ENCODE measurements at places on chromosomes 12 and 14.

DNA sequence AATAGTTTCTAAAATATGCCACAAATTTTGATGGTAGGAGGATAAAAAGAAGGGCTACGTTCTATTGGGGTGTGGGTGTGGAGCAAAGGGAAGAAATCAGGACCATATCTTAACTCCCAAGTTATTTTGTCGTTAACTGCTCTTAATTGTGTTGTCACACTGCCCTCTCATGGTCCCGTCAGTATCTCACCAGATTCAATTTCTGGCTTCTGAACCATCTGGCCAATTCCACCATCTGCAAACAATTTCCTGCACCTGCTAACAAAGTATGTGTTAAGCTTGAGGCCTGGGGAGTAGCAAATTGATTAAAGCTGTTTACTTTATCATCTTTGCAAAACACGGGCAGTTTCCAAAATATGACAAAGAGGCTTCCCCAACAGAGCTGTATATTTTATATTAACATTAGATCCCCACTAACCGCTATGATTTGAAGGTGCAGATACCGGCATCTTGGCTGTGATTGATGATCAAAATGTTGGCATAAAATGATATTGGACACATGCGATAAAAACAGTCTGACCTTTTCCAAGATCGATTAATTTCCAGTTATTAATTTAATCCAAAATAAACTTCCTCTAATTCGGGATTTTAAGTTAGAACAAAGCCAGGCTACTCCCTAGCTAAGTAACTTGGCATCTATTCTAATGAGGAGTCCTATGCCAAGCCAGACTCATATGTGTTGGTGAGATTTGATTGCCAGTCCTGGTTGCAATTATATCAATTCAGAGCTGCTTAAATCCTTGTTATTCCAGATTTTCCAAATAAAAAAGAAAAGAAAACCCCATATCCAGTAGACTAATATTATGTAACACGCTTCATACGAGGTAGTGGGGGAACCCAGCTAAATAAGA, 6.9 kb upstream of the DNM1L start:
- no peak for ATAC-seq

GRCh38 chr12:107610021-107610859, 75.4 kb upstream of the PWP1 start:
- no peak for ATAC-seq

GRCh38 chr12:98456576-98457573, 58.5 kb upstream of the TMPO start:
- ATAC-seq, result peak; percentile 41

DNA sequence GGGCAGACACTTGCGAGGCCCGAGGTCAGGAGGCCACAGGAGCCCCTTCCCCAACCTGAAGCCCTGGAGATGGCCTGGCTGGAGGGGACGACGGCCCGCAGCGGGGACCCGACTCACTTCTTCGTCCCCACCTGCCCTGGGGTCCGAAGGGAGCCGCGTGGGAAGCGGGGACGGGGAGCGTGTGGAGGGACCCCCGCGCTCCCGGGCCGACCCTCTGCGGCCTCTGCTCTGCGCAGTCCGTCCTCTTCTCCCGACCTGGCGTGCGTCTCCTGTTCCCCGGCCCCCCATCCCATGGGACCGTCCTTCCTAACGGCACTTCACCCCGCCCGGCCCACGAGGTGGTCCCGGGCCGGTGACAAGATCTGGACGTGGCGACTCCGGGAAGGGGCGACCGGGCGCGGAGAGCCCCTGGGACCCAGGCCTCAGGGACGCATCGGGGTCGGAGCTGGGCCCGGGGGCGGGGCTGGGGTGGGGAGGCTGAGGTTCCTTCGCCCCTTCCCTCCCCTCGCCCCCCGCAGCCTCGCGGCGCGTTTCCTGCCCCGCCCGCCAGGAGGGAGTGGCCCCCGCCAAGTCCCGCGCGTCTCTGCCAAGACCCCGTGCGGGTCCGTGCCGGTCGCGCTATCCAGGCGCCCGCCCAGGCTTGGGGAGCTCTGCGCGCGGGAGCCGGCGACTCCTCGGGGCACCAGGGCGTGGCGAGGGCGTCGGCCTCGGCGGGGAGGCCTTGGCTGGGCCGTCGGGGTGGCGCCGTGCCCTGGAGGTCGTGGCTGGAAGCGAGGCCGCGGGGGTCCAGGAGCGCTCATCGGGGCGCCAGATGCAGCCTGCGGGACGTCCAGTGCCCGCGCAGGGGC, 97.1 kb downstream of the TNFAIP2 start:
- peak; percentile 37 for ATAC-seq

DNA sequence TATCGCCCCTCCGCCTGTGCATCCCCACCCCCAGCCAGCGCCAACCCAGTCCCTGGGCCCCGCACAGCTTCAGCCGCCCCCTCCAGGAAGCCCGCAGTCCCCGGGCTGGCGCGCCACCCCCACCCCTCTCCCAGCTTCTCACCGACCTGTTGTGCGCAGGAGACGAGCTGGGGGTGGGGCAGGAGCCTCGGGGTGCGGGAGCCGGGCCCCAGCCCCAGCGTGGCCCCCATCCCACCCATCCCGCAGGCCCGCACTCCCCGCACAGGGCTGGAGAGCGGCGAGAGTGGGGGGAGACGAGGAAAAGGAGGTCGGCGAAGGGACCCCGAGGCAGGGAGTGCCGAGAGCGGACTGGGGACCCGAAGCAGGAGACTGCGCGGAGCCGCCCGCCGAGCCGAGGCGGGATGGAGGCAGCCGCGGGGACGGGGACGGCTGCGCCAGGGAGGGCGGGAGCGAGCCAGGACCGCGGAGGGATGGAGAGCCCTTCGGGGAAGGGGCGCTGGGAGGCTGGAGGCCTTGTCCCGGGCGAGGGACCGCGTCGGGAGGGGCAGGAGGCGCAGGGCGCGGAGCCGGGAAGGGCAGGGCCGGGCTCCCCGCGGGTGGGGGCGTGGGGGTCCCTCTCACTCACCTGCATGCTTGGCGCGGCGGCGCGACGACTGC, 498 bp downstream of the PIANP start:
- no peak for ATAC-seq

DNA sequence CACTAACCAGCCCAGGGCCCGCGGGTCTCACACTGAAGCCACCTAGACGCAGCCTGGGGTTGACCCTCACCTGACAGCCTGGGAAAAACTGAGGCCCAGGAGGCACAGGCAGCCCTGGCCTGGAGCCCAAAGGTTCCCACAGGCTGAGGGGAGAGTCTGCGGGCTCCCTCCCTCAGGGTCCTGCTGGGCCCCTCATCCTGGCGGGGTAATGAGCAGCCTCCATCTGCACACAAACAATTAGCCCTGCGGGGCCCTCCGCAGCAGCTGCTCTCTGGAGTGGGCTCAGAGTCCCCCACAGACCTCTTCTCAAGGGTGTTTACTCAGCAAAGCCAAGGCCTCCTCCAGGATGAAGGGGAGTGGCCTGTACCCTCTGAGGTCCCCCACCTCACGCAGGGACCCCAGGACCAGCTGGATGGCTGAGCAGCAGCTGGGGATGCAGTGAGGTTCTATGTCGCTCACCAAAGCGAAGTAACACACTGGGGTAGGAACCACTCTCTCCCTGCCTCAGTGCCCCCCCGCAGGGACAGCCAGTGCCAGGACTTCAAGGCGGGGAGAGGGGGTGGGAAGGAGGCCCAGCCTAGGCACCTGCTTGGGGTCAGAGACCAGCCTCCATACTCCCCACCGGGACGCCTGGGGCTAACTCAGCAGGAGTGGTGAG, 7.3 kb downstream of the AKT1 start:
- no peak for ATAC-seq

DNA sequence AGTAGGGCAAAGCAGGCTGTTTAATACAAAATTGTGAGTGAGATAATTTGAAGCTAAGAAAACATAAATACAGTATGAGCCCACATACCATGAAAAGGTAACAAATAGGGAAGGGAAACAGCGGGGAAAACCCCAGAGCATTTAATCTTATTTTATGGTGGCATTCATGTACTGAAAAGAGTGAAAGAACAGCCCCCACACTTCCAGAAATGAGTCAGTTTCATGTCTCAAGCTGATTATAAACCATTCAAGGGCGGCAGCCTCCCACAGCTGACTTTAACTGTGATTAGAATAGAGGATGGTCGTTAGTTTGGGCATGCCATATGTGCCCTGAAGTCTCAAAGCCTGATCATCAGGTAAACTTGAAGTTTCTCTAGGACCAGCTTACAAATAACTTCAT, 64.5 kb downstream of the FOXG1 start:
- ATAC-seq, result peak; percentile 95

- ATAC-seq, result peak; percentile 94
Observed at GRCh38 chr12:123278101-123278627, 6.5 kb upstream of the CDK2AP1 start.

DNA sequence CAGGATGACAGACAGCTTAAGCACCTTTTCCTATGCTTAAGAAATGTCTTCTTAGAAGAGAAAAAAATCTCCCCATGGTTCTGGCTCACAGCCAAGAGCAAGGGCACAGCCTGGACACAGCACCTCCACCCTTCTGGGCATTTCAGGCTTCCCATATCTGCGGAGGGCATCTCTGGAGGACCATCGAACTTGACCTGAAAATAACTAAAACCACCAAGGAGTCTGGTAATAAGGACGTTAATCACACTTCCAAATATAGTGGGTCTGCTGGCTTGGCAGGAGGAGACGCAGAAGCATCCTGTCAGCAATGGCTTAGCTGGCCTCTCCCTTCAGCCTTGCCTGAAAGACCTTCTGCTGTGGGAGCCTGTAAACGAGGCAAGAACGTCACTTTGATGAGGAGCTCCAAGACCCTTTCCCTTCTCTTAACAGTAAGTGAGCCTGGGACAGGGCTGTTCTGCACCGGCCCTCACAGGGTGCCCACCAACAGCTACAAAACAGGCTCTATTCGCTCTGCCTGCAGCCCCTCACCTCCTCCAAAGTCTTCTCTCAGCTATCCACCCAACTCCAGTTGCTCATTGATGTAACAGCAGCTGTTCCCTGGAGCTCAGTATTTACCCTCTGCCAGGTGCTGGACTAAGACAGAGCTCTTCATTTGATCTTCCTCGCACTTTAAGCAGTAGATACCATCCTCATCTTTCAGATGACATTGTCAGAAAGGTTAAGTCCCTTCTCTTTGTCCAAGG, 13.2 kb downstream of the SETD3 start:
- ATAC-seq, result no peak

- ATAC-seq, result no peak
Observed at GRCh38 chr12:69932676-69933552, 107.9 kb downstream of the MYRFL start.

GRCh38 chr12:14902465-14902864, 16.8 kb upstream of the MGP start:
- ATAC-seq, result no peak

GRCh38 chr12:46608431-46609272, 217.1 kb downstream of the SLC38A4 start:
- ATAC-seq, result no peak

DNA sequence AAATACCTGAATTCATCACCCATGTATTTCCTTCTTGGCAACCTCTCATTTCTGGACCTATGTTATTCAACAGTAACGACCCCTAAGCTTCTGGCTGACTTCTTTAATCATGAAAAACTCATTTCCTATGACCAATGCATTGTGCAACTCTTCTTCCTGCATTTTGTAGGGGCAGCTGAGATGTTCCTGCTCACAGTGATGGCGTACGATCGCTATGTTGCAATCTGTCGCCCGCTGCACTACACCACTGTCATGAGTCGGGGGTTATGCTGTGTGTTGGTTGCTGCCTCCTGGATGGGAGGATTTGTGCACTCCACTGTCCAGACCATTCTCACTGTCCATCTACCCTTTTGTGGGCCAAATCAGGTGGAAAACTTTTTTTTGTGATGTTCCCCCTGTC, 356 bp downstream of the OR4Q2 start:
- no peak for ATAC-seq

DNA sequence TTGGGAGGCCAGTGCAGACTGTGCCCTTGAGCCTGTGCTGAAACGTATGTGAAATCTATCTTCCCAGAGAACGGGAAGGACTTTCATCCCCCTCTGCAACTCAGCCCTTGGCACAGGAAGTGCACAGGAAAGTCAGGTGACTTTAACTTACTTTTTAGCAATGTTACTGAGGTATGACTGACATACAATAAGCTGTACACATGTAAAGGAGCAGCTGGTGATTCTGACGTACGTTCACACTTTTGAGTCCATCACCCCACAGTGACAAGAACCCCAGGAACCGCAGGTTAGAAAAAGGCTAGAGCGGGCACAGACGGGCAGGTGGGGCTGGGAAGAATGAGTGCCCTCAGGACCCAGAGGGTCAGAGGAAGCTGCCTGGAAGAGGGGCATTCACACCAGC, 48.0 kb downstream of the ARL6IP4 start:
- no peak for ATAC-seq

DNA sequence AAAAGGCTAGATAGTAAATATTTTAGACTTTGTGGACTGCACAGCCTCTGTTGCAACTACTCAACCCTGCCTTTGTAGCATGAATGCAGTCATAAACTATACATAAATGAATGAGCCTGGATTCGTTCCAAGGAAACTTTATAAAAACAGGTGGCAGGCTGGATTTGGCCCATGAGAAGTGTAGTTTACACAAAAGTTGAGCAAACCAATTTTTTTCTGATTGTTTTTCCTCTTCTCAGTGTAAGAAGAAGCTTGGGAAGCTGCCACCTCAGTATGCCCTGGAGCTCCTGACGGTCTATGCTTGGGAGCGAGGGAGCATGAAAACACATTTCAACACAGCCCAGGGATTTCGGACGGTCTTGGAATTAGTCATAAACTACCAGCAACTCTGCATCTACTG, 9.5 kb downstream of the OAS1 start:
- ATAC-seq, result no peak

GRCh38 chr12:49012739-49013138, 5.8 kb downstream of the PRKAG1 start:
- ATAC-seq, result no peak

GRCh38 chr12:53618275-53618674, 7.9 kb downstream of the ATF7 start:
- ATAC-seq, result no peak

GRCh38 chr14:104978746-104979691, 845 bp upstream of the AHNAK2 start:
- no peak for ATAC-seq

DNA sequence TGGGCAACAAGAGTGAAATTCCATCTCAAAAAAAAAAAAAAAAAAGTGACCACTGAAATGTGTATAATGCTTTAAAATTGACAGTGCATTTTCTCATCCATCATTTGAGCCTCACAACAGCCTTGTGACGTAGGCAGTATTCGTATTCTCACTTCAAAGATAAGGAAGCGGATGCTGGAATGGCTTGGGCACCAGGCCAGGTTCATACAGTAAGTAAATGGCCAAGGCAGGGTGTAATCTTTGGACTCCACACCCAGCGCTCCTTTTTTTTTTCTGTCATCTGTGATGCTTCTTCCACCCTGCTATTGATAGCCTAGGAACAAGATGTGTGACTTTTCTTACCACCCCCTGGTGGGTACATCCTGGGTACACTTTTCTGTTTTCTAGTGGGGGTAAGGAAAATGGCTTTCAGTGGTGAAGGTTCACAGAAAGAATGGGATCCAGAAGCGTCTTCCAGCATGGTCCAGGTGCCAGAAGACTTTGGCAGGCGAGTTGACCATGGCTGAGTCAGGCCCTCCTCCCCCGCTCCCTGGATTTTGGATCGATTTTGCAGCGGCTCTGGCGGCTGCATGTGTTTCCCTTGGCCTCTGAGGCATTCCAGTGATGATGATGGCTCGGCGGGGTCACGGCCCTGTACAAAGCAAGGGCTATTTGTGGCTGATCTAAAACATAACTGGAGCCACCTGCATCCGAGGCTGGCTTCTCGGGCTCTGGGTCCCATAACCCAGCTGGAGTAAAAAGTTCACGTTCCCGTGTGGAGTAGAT, 110.6 kb downstream of the CACNA1C start:
- no peak for ATAC-seq

GRCh38 chr14:92546347-92547053, 32.9 kb downstream of the RIN3 start:
- ATAC-seq, result no peak

All from stimulated activated memory B cell treated with anti-CD40 and anti-IgM and Interleukin-4, amounts not matched to agents 10 μg/mL and 1 μg/mL and 100 μg/mL, for 72 hours (primary cell).